Femur (tissue), 1 donor: ENCODE measurements at places on chromosomes 13 and 19.

DNA sequence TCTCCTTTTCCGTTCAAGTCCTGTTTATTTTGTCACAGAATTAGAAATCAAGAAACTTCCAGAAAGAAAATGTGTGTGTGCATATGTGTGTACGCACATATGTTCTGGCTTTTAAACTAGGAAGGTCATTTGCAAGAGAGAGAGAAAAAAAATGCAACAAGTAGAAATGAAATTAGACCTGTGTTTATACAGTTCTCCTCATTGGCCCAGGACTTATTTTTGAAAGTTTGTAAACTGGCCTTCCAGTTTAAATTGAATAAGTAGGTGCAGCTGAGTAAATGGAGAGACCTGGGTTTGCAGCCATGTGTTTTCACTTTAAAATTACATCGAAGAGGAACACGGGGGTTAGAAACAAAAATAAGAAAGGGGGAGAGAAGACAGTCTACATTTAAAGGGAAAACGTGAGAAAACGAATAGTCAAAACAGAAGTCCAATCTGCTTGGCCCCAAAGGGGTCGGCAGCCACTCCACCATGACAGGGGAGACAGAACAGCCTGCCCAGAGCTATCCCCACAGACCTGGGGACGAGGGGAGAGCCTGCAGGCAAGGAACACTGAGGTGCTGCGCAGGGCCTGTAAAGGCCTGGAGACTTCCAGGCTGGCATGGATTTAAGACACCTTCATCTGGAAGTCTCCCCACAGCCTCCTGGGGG is 216.8 kb upstream of the MAB21L1 start:
- no peak for DNase-seq

- no peak for DNase-seq
Measured at GRCh38 chr19:1719519-1719918, 33.8 kb upstream of the ONECUT3 start.

GRCh38 chr19:15563325-15563794 is 51.7 kb upstream of the CYP4F8 start:
- DNase-seq, result no peak

- no peak for DNase-seq
Measured at GRCh38 chr13:110885966-110886869, 28.7 kb downstream of the ANKRD10 start.

- DNase-seq, result no peak
Measured at GRCh38 chr13:73248711-73249580, 190.1 kb downstream of the KLF5 start.

GRCh38 chr13:38141792-38142191 is 207.9 kb upstream of the UFM1 start:
- no peak for DNase-seq

DNA sequence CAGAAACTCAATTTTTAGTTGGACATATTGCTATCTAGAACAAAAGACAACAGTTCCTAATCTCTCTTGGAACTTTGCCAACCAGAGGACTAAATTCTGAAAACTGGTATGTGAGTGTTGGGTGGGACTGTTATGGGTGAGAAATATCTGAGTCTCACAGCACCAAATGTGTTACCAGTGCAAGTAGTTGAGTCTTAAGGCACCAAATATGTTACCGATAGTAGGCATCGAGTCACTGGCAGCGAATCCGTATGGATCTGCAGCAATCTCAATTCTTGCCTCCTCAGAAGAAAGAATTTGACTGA is 575.2 kb downstream of the DACH1 start:
- DNase-seq, result no peak

DNA sequence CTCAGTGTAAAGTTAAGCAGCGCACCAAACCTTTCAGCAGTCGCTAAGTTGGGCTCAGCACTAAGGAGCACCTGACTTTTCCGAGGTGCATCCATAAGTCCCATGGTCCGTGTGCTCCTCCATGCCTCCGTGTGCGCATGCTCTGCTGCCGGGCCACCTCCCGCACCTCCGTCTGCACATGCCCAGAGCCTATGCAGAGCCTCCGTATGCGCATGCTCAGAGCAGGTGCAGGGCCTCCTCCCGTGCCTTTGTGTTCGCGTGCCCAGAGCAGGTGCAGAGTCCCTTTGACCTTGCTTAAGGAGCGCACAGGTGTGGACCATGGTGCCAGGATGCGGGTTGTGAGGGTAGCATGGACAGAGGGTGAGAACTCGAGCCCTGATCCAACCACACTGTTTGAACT is 46.0 kb downstream of the ATP11A start:
- no peak for DNase-seq

GRCh38 chr13:41008349-41008980 is 10.7 kb downstream of the ELF1 start:
- no peak for DNase-seq

GRCh38 chr13:34364633-34365032 is 546.7 kb downstream of the RFC3 start:
- DNase-seq, result no peak

GRCh38 chr13:40519637-40520036 is 146.8 kb downstream of the FOXO1 start:
- no peak for DNase-seq

GRCh38 chr19:33292595-33293254 is 9.6 kb downstream of the CEBPA start:
- no peak for DNase-seq

- DNase-seq, result no peak
Measured at GRCh38 chr13:62635161-62635560, 1219.5 kb upstream of the PCDH20 start.

DNA sequence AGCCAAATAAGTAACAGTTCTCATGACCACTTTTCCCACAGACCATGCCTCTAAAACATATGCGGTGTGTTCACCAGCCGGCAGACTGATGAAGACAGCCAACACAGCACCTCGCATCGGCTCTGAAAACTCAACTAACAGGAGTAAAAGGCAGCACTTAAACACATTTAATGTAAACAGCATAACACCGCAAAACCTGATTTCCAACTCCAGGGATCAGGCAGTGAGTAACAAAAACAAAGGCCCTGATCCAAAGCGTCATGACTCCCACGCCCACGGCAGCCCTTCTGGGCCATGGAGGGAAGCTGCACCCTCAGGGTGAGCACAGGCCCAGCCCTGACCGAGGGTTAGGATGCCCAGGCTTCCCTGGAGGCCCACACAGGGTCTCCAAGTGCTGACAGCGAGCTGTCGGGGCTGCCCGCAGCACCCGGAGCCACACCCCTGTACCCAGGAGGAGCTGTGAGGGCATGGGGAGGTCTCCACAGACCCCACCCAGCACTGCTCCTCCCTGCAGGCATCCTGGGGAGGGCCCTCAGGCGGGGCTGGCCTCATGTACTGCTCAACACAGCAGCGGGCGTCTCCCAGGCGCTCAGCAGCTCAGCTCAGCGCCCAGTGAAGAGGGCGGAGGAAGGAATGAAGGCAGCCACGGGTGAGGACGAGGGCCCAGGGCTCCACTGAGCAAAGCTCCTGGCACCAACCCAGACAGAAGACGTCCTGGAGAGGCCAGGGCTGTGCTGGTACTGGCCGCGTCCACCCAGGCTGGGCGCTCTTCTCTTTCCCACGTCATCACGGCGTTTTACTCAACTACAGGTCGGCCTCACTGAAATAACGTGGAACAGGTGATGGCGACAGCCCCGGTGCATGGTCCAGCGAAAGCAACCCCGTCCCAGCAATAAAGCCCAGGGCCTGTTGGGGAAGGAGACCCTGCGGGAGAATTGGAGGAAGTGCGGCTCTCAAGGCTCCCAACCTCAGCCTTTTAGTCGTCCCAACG is 53.7 kb downstream of the RASA3 start:
- peak; percentile 70 for DNase-seq

- DNase-seq, result no peak
Measured at GRCh38 chr13:64551755-64552154, 2678.4 kb downstream of the PCDH9 start.

- DNase-seq, result no peak
Measured at GRCh38 chr19:22945560-22945959, 57.4 kb downstream of the ZNF728 start.

- DNase-seq, result no peak
Measured at GRCh38 chr13:92224825-92225224, 826.4 kb downstream of the GPC5 start.
